ENCODE measurements at places on chromosomes 2 and 18. TPM values are rescaled to one million over a fixed set of nuclear protein-coding genes. Genes with fewer than 3 reads are reported as not detected.

The SERPINB10 gene
- 0.20 TPM for total RNA-seq

The CREG2 gene
- total RNA-seq = 0.78 TPM

The GCKR gene
- total RNA-seq = not detected

The CHRNA1 gene
- total RNA-seq = under 0.01 TPM

The MYO3B gene
- total RNA-seq = under 0.01 TPM

The CNTNAP5 gene
- not detected for total RNA-seq

The SPATA3 gene
- total RNA-seq = not detected

The WDPCP gene
- total RNA-seq = 12.1 TPM

The DOK6 gene
- total RNA-seq = not detected

The PSTPIP2 gene
- total RNA-seq = 3.5 TPM

The RAD51AP2 gene
- not detected for total RNA-seq

The IL1RN gene
- 0.37 TPM for total RNA-seq

The PRKCE gene
- total RNA-seq = 11.8 TPM

The LIMS3 gene
- total RNA-seq = 0.20 TPM

The TRIM43 gene
- total RNA-seq = not detected

The CD8A gene
- under 0.01 TPM for total RNA-seq

The CROCC2 gene
- 0.20 TPM for total RNA-seq

The CCDC141 gene
- under 0.01 TPM for total RNA-seq

The FAM117B gene
- total RNA-seq = 1.1 TPM

The KIF5C gene
- total RNA-seq = 0.20 TPM

The TMEM37 gene
- 0.20 TPM for total RNA-seq

The STARD6 gene
- not detected for total RNA-seq

The LAMA3 gene
- 3.9 TPM for total RNA-seq

The ERBB4 gene
- under 0.01 TPM for total RNA-seq

The WNT10A gene
- total RNA-seq = not detected

The TMEM178A gene
- total RNA-seq = 0.39 TPM

The HOXD9 gene
- 0.37 TPM for total RNA-seq

The MAL gene
- not detected for total RNA-seq

All from subcutaneous preadipocyte (primary cell).